ENCODE measurements at places on chromosomes 7 and 10.

DNA sequence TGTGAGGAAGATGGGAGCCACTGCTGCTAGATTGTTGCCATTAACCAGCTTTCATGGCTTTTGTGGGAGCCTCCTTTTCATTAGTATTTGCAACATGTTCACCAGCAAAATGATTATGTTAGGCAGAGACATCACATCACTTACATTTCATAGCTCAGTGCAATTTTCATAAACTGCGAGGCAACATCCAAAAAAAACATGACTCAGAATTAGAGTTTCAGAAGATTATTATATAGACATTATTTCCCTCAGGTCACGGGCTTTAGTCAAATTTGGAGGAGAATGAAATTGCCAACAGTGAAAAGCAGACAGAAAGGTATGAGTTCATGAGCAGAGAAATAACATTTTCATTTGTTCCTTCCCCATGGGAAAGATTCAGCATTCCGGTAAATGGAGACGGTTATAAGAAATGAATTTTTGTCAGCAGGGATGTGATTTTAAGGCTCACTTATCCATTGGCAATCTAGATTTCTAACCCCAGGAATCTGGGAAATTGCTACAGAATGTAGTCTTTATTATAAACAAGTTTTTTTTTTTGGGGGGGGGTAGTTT lies 573.2 kb downstream of the AUTS2 start:
- no peak for DNase-seq

DNA sequence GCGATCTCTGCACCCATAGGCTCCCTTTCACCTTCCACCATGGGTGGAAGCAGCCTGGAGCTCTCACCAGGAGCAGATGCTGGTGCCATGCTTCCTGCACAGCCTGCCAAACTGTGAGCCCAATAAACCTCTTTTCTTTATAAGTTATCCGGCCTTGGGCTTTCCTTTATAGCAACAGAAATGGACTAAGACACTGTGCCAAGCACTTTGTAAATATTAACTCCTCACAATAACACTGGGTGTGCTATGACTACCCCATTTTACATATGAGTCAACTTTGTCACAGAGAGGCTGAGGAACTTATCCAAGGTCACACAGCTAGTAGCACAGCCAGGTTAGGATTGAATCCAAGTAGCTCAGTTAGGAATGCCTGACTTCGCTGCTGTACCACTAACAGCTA lies 79.7 kb upstream of the KCNMA1 start:
- DNase-seq: no peak

DNA sequence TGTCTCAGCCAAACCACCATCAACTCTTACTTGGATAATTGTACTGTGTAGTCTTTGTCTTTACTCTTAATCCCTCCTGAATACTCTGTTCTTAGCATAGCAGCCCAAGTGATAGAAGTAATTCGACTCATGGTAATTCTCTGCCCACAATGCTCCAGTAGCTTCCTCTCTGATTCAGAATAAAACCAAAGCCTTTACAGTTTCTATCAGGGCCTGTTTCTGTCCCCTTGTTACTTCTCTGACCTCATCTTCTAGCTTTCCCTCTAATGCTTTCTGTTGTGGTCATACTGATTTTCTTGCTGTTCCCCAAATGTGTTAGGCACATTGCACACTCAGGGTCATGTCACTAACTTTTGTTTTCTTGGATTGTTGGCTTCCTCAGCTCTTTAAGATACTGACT lies 8.0 kb downstream of the ZNF518A start:
- DNase-seq: no peak

- DNase-seq: no peak
These were observed 44.6 kb downstream of the BMS1 start for GRCh38 chr10:42827201-42827600.

DNA sequence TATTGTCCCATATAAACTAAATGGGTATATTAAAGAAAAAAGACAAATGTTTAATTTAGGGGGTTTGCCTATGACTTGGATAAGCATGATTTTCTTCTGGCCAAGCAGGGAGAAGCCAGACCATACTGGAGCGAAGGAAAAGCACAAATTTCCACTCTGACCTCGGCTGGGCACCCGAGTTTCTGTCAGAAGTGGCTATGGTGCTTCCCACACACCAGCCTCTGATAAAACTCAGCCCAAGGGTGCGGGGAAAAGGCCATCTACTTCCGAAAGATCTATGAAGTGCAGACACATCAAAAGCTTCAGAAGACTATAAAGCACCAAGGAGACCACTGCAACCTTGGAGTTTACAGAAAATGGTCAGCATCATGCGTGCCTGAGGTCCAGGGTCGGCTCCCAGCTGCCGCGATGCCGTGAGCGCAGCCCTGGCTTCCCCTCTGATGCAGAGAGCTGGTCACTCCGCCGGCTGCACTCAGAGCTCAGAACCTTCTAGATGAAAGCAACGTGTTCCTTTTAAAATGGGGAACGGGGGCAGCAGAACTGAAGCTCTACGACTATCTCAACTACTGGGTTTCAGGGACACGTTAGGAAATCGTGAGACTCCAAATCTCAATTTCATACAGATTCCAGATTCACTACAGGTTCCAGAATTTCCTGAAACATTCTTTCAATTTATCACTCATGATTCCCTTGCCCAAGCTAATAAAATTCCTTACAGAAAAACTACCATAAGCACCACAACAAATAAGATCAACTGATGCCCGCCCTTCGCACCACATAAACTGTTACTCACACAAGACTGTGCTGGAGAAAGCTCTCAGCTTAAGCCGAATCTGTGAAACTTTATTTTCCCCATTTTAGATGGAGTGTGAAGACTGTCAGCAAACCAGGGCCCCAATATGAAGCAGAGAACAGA lies 84.5 kb downstream of the DIP2C start:
- no peak for DNase-seq

DNA sequence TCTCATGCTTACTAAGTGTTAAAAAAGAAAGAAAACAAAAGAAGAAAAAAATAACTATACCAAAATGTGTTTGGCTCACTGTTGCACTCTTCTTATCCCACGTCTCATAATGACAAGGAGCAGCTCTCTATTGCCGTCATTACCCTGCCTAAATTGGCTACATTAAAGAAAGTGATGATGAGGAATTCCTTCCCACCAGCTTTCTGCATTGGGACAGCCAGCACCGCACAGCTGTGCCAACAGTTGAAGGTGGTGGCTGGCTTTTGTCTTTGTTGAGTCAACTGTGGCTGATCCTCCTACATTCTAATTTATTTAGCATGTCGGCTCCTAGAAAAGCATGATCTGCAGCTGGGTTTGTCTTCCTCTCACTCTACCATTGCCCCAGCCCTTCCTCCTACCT lies 751.8 kb downstream of the KCNMA1 start:
- no peak for DNase-seq
